ENCODE measurements at places on chromosomes 16 and 17.

- DNase-seq: no peak
- H3K27ac ChIP-seq: no peak overlapping the region
- H3K4me3 ChIP-seq: no peak overlapping the region
- H3K4me1 ChIP-seq: peaks cover 5% of the 10 kb centered on the region
- H3K36me3 ChIP-seq: no peaks in the 10 kb centered on the region
- H3K27me3 ChIP-seq: no peaks in the 10 kb centered on the region
Measured at GRCh38 chr17:40605306-40605705, 40.0 kb upstream of the CCR7 start.

DNA sequence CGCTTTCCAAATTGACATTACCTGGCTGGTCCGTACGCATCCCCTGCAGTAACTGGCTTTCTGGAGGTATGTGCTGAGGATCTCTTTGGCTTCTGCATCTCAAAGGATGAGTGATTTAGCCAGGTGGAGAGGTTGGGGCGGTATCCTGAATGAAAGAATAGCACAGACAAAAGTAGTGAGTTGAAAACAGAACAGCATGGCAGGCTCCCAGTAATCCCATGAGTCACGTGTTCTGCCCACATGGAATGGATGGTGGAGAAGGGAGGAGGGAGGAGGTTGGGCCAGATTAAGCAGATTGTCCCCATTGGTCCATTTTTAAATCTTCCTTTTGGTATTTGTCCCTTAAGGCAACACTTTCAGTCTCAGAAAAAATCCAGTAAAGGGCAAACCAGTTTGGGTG is 176.0 kb downstream of the WWOX start:
- no peak overlapping the region for H3K27ac ChIP-seq
- no peak for DNase-seq
- H3K27me3 ChIP-seq: no peaks in the 10 kb centered on the region
- H3K4me1 ChIP-seq: no peaks in the 10 kb centered on the region

DNA sequence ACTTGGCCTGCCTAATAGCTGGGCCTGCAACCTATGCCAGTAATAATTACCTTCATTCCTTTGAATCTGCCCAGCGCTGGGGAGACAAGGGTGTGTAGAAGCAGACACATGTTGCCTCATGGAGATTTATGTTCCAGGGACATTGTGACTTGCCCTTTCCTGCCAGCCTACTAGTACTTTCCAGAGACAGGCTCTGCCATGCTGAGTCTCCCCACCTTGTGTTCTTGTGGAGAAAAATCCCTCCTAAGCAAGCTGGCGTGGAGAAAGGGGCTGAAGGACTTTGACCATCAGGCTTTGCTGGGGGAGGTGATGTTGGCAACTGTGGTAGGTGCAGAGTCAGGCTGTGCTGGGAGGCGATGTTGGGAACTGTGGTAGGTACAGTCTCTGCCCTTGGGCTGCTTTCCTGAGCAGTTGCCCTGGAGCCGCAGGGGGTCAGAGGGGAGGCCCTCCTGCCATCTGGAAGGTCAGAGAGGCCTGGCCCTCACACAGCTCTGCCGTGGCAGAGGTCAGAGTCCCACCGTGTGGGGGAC is 4.0 kb downstream of the KSR1 start:
- no peak overlapping the region for H3K4me3 ChIP-seq
- peaks cover 77% of the 10 kb centered on the region for H3K4me1 ChIP-seq
- no peak overlapping the region for H3K27ac ChIP-seq

DNA sequence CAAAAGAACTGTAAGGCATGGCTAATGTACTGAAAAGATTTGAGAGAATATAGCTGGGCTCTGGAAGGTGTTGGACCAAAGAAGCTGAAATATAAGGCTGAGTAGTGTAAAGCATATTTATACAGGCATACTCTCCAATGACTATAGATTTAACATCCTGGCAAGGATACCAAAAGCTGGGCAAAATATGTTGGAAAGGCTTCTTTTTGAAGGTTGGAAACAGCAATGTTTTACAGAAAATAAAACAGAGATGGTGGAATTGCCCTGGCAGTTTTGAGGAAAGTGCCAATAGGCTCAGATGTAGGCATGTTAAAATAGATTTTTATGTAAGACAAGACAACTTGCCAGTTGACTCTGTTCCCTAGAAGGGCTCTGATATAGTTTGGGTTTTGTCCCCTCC is 184.1 kb upstream of the SHISA6 start:
- H3K4me1 ChIP-seq: no peaks in the 10 kb centered on the region
- H3K27me3 ChIP-seq: no peaks in the 10 kb centered on the region
- DNase-seq: no peak
- H3K27ac ChIP-seq: no peak overlapping the region

GRCh38 chr16:29719063-29719462 is 26.7 kb downstream of the C16orf54 start:
- no peak for DNase-seq
- no peaks in the 10 kb centered on the region for H3K36me3 ChIP-seq
- no peak overlapping the region for H3K4me3 ChIP-seq
- H3K27me3 ChIP-seq: no peaks in the 10 kb centered on the region

DNA sequence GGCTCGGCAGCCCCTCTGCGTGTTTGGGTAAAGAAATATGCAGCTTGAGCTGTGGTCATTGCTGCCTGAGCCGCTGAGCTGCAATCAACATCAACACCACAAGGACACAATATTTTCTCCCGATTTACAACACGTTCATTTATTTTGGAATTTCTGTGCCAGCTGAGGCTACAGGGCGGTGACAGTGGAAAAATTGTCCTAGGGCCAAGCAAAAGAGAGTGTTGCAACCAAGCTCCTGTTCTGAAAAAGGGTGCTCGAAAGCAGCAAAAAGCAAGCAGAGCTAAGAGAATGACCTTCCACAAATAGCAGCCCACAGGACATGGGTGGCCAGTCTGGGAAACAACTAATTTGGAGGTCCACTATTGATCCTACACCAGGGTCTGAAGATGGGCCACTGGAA is 35.4 kb upstream of the NOG start:
- no peak overlapping the region for H3K4me3 ChIP-seq
- no peak overlapping the region for H3K27ac ChIP-seq
- H3K36me3 ChIP-seq: no peaks in the 10 kb centered on the region
- H3K4me1 ChIP-seq: no peaks in the 10 kb centered on the region
- DNase-seq: no peak
- H3K27me3 ChIP-seq: no peaks in the 10 kb centered on the region
